ENCODE measurements at places on chromosomes 11 and 22.

GRCh38 chr11:2271327-2272227, 1.2 kb upstream of the ASCL2 start:
- DNase-seq, result no peak

GRCh38 chr22:50695421-50696250, 23.0 kb downstream of the SHANK3 start:
- DNase-seq, result no peak

- DNase-seq, result no peak
Observed at GRCh38 chr11:33613404-33613803, 87.2 kb downstream of the C11orf91 start.

DNA sequence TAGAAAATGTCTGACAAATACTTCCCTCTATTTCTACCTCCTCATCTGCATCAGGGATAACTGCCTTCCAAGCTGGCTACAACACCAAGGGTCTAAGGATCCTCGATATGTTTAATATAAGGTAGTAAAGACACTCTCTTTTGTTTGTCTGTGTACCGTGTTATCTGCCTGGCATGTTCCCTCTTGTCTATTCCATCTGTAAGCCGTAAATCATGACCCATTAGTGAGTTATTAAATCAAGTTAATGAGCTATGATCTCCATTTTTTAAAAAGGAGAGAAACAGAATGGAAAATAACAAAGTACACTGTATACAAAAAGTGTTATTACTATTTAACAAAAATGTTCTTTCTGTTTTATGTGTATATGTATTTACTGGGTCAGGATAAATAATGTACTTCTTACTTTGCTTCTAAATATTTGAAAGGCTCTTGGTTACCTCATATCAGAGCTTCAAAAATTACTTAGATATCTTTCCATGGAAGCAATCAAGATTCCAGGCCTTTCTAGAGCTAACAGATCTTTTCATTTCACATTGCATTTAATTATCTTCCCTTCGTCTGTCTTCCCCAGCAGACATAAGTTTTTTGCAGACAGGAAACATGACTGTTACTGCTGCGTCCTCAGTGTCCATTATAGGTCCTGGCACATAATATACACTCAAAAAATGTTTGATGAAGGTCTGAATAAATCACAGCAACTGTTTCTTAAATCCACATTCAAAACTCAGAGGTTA, 342.6 kb upstream of the CCDC90B start:
- DNase-seq, result no peak

- DNase-seq, result no peak
Observed at GRCh38 chr11:43648888-43649287, 31.6 kb upstream of the HSD17B12 start.

- no peak for DNase-seq
Observed at GRCh38 chr22:23769321-23769965, 1.7 kb upstream of the CHCHD10 start.

DNA sequence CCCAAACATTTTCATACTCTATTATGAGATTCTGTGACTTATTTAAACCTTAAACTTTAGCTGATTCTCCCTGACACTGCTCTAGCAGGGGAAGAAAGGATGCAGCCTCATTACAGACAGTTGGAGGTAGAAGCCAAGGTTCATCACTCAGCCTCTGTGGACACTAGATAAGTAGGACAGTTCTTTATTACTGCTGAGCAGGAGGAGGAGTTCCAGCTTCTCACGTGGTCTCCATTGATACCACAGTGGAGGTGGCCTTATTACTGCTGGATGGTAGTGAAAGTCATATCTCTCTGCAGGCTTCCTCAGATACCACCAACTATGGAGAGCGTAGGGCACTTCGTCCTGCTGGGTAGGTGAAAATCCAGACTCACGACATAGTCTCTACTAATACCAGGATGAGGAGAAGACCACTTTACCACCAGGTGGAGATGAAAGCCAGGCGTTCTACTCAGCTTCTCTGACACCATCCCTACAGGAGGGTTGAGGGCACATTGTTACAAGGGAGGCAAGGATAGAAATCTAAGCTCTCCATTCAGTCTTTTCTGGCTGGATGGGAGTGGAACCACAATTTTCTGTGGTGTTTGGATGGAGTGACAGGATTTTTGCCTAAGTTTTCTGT, 13.1 kb upstream of the ANGPTL5 start:
- DNase-seq, result no peak

DNA sequence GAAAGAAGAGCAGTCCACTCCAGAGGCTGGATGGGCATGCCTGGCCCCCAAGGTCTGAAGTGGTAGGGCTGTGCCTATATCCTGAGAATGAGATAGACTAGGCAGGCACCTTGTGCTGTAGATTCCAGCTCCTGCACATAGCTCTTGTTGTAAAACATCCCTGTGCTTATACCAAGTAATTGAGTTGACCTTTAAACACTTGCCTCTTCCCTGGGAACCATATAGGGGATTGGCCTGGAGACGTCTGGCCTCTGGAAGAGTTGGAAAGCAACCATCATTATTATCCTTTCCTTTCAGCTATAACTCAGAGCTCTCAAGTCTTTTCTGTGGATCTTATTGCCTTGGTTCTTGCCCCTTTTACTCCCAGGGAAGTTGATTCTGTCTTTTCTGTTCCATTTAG, 15.1 kb downstream of the LIMK2 start:
- no peak for DNase-seq

GRCh38 chr11:35477901-35478300, 47.5 kb downstream of the PAMR1 start:
- DNase-seq, result no peak

DNA sequence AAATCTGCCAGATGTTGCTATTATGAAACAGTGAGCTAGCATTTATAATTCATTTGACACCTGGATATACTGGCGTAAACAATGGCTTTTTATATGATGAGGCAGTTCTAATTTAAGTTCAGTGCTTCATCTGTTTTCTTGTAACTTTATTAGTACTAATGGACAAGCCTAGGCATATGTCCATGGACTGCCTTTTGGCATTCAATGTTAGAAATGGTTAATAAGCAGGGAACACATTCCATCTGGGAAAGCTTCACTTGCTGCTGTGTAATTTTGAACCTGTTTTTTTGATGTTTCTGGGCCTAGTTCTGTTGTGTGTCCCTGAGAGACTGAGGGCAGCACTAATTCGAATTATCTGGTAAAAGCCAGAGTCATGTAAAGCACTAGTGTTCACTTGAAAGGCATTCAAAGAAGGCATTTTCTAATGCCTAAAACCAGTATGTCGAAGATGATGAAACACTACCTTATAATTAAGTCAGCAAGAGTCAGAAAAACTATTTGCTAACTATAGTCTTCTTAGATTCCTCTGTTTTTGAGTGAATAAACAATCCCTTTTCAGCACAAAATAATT, 138.5 kb downstream of the SWAP70 start:
- DNase-seq, result peak; percentile 98

DNA sequence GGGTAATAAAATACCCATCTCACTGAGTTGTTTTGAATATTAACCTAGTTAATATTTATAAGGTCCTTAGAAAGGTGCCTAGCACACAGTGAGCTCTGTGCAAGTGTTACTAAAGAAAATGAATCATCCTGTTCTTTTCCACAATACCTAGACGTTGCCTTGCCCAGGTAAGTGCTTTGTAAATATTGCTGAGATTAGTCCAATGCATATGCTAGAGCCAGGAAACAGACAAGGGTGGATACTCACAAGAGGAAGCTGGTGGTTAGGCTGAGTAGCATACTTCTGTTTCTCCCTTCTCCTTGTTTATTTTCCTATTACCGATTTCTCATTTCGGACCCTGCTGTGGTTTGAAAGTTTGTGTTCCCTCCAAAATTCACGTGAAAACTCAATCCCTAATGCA, 58.1 kb upstream of the BARX2 start:
- DNase-seq, result no peak

DNA sequence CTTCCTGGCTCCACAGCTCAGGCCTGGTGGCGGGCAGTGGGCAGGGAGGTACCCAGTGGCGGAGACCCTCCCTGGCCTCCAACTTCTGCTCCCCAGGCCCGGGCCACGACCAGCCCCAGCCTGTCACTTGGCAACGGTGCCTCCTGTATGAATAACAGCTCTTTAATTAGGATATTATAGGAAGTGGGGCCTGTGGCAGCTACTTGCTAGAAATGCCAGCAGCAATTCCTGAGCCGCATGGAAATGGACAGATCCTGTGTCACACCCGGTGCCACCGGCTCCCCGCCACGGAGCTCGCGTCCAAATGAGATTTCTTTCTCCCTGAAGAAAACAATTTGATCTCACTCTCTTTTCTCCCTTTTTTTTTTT, 104.5 kb downstream of the CHST1 start:
- DNase-seq, result no peak

DNA sequence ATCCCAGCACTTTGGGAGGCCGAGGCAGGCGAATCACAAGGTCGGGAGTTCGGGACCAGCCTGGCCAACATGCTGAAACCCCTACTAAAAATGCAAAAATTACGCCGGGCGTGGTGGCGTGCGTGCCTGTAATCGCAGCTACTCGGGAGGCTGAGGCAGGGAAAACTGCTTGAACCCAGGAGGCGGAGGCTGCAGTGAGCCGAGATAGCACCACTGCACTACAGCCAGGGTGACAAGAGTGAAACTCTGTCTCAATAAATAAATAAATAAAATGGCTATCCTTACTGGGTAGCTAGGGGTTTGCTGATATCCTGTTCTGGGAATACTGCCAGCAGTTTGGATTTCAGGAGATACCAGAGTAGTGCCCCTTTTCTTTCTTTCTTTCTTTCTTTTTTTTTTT, 2.4 kb upstream of the RBM14 start:
- DNase-seq, result no peak

- DNase-seq, result no peak
Observed at GRCh38 chr22:45296628-45297297, 12.0 kb downstream of the UPK3A start.

- DNase-seq, result no peak
Observed at GRCh38 chr11:96652516-96652915, 262.7 kb downstream of the JRKL start.

- no peak for DNase-seq
Observed at GRCh38 chr11:18615628-18616392, 16.2 kb downstream of the MISFA start.

GRCh38 chr22:32531931-32532819, 57.6 kb downstream of the FBXO7 start:
- peak; percentile 87 for DNase-seq

DNA sequence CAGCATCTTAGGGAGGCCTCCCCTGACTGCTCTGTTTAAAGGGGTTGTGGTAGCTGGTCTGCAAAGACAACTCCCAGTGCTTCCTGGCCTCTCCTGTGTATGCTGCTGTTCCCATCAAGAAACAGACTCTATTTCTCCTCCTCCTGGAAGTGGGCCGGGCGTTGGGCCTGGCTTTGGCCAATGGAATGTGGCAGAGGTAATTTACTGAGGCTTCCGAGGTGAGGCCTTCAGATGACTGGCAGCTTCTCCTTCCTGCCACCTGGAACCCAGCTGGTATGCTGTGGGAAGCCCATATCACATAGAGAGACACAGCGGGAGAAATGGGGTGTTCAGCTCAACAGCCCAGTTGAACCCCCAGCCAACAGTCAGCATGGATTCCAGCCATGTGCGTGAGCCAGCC, 25.1 kb upstream of the EIF3D start:
- DNase-seq, result no peak

DNA sequence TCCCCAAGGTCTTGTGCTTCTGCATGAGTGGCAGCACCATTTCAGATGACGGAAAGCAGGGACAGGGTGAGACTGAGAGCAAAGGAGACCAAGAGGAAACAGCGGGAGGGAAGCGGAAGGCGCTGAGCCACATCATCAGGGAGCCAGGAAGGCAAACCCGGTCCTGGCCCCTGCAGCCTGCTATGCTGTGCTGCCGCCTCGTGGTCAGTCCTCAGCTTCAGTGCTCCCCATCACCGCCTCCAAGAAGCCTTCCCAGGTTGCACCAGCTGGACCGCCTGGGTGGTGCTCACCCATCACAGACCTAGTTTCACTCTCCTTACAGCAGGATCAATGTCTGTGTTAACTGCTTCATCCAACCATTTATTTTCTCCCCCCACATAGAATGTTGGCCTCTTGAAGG, 73.0 kb upstream of the PHF21B start:
- DNase-seq, result no peak

GRCh38 chr11:116853461-116854073, 16.1 kb upstream of the APOA1 start:
- DNase-seq, result peak; percentile 92

- no peak for DNase-seq
Observed at GRCh38 chr11:122268601-122269130, 152.7 kb upstream of the BLID start.

DNA sequence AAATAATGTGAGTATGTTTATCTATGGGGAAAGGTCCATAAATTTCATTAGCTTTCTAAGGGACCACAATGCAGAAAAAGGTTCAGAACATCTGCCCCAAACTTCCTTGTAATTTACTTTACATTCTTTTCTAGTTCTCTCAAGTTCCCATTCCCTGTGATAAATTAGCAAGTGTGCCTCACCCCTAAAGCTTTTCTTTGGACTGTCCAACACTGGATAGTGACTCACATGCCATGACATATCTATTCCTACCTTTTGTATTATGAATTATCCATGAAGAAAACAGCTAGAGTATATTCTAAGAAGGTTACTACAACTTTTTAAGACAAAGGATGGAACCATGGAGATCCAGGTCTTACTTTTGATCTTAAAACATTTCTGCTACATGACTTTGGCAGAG, 1.6 kb downstream of the OR51F1 start:
- no peak for DNase-seq

DNA sequence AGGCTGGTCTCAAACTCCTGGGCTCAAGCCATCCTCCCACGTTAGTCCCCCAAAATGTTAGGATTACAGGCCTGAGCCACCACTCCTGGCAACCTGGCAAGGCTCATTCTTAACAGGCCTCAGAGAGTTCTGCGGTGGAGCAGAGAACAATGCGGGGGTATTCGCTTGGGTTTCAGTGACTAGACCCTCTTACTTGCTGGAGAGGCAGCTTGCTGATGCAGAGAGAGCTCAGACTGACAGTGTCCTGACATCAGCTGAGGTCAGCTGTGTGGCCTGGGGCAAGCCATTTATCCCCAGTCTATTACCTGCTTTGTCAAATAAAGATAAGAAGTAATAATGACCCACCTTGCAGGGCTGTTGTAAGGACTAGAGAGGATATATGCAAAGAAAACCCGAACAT, 40.3 kb upstream of the DMC1 start:
- DNase-seq, result no peak

GRCh38 chr11:30501744-30502143, 84.4 kb downstream of the MPPED2 start:
- no peak for DNase-seq

DNA sequence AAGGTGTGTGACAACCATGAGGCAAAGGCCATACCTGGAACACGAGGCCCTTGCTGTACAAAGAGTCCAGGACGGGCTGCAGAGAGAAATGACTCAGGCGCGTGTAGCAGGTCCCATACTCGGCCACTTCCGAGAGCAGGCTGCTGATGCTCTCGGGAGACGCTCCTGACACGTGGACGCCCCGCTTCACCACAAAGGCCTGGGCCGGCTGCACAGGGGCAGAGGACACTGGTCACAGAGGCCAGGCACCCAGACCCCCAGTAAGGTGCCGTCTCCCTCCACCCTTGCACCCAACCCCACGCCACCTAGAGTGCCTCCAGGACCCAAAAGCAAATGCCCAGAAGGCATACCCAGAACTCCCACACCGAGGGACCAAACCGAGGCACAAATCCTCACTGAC, 15.5 kb downstream of the TUBGCP6 start:
- no peak for DNase-seq
